ENCODE measurements at places on chromosomes 1 and 21.
A peak's percentile ranks its signal among the peaks of the same experiment; 100 is the strongest.

DNA sequence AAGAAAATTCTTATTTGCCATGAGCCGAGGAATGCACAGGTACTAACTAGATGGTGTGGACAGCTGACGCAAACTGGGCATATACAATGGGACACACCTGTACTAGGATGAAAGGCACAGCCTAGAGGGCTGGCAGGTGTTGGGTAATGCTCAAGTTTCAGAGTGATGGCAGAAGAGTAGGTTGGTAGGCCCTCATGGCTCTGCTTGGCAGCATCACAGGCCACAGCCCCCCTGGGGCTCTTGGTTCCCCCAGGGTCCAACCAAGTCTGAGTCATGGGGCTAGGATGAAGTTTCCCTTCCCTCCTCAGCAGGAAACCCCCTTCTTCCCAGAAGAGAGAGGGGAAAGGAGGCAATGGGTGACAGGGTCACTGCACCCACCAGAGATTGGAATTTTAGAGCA is 35.2 kb downstream of the SPEN start:
- DNase-seq, result peak; percentile 22

- no peak for DNase-seq
These were observed 33.9 kb downstream of the APP start for GRCh38 chr21:26136671-26137070.

- DNase-seq, result no peak
These were observed 328.5 kb downstream of the FAM72C start for GRCh38 chr1:143643148-143643885.

DNA sequence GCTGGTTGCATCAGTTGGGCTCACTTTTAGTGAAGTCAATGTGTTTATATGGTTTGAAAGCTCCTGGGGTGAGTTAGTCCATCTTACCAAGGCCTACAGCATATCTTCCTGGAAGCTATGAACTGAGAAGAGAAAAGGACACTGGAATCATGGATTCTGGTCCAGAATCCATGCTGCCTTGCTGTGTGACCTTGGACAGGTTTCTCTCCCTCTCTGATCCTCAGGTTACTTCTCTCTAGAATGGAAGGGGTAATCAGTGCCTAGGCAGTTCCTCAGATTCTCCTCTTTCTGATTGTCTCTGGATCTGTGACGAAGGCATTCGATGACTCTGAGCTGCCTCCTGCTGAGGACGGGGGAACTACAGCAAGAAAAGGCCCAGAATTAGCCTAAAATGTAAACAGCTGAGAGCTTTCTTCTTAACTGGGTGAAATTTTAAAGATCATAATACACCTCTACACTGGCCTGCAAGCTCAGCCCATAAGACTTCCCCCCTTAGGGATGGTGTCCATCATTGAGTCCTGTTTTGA is 425.0 kb upstream of the VAMP3 start:
- no peak for DNase-seq
